ENCODE measurements at places on chromosomes 5 and 9.

GRCh38 chr9:13430368-13431221 is 151.1 kb upstream of the MPDZ start:
- no peak overlapping the region for H3K27ac ChIP-seq
- H3K4me3 ChIP-seq, result no peak overlapping the region
- DNase-seq, result no peak
- peaks cover 21% of the 10 kb centered on the region for H3K4me1 ChIP-seq

DNA sequence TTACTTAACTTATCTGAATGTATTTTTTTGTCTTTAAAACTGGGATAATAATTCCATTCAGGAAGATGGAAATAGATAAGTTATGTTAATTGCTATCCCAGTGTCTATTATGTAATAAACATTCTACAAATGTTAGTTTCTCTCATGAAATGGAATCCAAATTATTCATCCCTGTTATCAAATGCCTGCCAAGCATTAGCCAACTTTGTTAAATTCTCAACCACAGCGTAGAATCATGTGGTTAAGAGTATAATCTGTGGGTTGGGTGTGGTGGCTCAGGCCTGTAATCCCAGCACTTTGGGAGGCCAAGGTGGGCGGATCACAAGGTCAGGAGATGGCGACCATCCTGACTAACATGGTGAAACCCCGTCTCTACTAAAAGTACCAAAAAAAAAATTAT is 912.9 kb upstream of the SEMA6A start:
- no peak overlapping the region for H3K4me3 ChIP-seq
- no peak overlapping the region for H3K27ac ChIP-seq
- no peaks in the 10 kb centered on the region for H3K36me3 ChIP-seq
- no peak for DNase-seq
- H3K27me3 ChIP-seq, result no peaks in the 10 kb centered on the region
- no peaks in the 10 kb centered on the region for H3K4me1 ChIP-seq

- no peak overlapping the region for H3K27ac ChIP-seq
- H3K4me3 ChIP-seq, result no peak overlapping the region
- H3K4me1 ChIP-seq, result peaks cover 45% of the 10 kb centered on the region
- no peaks in the 10 kb centered on the region for H3K27me3 ChIP-seq
- H3K36me3 ChIP-seq, result peaks cover 2% of the 10 kb centered on the region
These were observed 35.5 kb downstream of the BICD2 start for GRCh38 chr9:92728831-92729734.

GRCh38 chr9:137305060-137305797 is 3.2 kb upstream of the NRARP start:
- no peak overlapping the region for H3K27ac ChIP-seq
- DNase-seq, result no peak
- no peaks in the 10 kb centered on the region for H3K36me3 ChIP-seq
- H3K4me1 ChIP-seq, result peaks cover 25% of the 10 kb centered on the region

DNA sequence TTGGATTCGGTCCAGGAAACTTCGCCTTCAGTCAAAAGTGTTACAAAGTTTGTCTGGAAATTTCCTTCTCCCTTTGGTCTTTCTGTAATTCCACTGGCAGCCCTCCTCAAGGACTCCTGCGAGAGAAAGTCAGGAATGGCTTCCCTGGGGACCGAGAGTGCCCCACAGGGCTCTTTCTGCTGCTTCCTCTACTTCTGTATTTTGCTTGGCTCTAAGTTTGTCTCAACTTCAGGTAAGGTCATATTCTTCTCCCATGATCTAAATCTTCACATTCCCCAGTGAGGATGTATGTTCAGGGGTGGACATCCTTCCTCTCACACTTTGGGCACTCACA is 10.3 kb upstream of the RIOK2 start:
- H3K4me3 ChIP-seq, result no peak overlapping the region
- peaks cover 3% of the 10 kb centered on the region for H3K36me3 ChIP-seq
- no peak overlapping the region for H3K27ac ChIP-seq
- peaks cover 4% of the 10 kb centered on the region for H3K4me1 ChIP-seq
- no peaks in the 10 kb centered on the region for H3K27me3 ChIP-seq
- DNase-seq, result no peak

DNA sequence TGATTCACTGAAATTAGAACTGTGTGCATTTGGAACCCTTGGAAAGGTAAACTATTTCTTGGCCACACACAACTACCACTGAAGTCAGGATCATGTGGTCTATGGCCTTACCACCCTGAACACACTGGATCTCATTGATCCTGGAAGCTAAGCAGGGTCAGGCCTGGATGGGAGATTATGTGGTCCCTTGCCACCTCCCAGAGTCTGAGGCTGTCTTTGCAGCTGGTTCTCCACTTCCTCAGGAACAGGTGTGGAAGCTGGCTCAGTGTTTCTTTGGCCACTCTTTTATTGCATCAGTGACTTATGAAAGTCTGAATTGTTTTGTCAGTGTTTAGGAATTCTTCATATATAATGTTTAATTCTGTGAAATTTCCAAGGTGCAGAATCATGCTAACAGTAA is 89.2 kb downstream of the TEK start:
- H3K36me3 ChIP-seq, result no peaks in the 10 kb centered on the region
- no peak overlapping the region for H3K27ac ChIP-seq
- no peak overlapping the region for H3K4me3 ChIP-seq

GRCh38 chr5:56802205-56802604 is 13.1 kb upstream of the MAP3K1 start:
- H3K27ac ChIP-seq, result no peak overlapping the region
- no peaks in the 10 kb centered on the region for H3K27me3 ChIP-seq
- H3K36me3 ChIP-seq, result no peaks in the 10 kb centered on the region
- peaks cover 5% of the 10 kb centered on the region for H3K4me1 ChIP-seq

DNA sequence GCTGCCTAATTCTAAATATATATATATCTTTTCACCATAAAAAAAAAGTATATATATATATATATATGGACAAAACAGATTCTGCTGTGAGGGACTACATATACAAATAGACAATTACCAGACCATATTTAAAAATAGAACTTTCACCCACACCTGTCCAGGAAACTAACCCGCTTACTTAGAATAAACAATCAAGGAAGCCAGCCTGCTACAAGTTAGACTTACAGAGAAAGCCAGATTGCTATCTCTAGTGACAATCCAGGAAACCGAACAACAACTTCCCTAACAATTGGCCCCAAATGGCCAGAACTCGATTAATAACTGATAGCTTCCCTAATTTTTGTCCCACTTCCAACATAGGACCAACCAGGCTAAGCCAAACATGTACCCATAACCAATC is 5.9 kb downstream of the GLDC start:
- peaks cover 29% of the 10 kb centered on the region for H3K4me1 ChIP-seq
- peaks cover 6% of the 10 kb centered on the region for H3K36me3 ChIP-seq
- H3K27me3 ChIP-seq, result peaks cover 27% of the 10 kb centered on the region
- no peak overlapping the region for H3K27ac ChIP-seq

DNA sequence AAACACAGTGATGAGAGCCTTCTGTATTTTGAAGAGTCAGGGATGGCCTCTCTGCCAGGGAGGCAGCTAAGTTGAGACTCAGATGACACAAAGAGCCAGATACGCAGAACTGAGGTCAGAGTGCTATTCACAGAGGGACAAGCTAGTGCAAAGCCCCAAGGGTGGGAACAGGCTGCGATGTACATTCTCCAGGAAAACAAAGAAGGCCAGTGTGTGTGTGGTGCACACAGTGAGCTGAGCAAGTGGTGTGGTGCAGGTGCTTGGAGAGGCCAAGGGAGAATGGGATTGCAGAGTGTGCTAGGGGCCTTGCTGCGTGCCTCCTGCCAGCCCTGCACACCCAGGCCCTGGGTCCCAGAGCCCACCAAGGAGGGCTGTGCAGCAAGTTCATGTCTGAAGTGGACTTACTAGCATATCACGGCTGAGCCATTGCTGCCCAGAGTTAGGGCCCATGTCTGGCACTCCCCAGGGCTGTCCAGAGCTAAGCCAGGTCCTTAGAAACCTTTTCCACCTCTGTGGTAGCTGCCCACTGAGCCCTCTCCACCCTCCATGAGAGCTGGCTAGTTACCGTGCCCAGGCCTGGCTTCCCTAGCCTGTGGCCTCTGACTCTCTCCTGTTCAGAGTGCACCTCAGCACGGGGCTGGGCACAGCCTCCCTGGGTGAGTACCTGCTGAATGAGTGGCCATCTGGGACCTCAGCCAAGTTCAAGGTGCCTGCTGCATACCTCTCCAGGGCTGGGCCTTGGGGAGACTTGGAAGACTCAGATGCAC is 9.3 kb downstream of the SLC25A48 start:
- H3K27ac ChIP-seq, result peak overlapping the region; percentile 76
- no peaks in the 10 kb centered on the region for H3K36me3 ChIP-seq
- DNase-seq, result peak; percentile 29
- H3K27me3 ChIP-seq, result peaks cover 34% of the 10 kb centered on the region
- H3K4me1 ChIP-seq, result peaks cover 8% of the 10 kb centered on the region
- H3K4me3 ChIP-seq, result no peak overlapping the region

GRCh38 chr5:1709171-1709803 is 90.3 kb downstream of the MRPL36 start:
- H3K36me3 ChIP-seq, result no peaks in the 10 kb centered on the region
- no peak overlapping the region for H3K27ac ChIP-seq
- no peaks in the 10 kb centered on the region for H3K27me3 ChIP-seq
- peak overlapping the region; percentile 75 for H3K4me3 ChIP-seq
- H3K4me1 ChIP-seq, result peaks cover 18% of the 10 kb centered on the region
- DNase-seq, result no peak

- H3K27ac ChIP-seq, result no peak overlapping the region
- H3K4me3 ChIP-seq, result no peak overlapping the region
- no peaks in the 10 kb centered on the region for H3K27me3 ChIP-seq
These were observed 229.5 kb downstream of the AP3B1 start for GRCh38 chr5:78064941-78065472.

- H3K4me1 ChIP-seq, result peaks cover 41% of the 10 kb centered on the region
- peak overlapping the region; percentile 39 for H3K4me3 ChIP-seq
- no peak for DNase-seq
These were observed 2.9 kb upstream of the DPM2 start for GRCh38 chr9:127940593-127940992.

- peaks cover 14% of the 10 kb centered on the region for H3K27me3 ChIP-seq
- DNase-seq, result no peak
- peaks cover 19% of the 10 kb centered on the region for H3K4me1 ChIP-seq
- no peaks in the 10 kb centered on the region for H3K36me3 ChIP-seq
- peak overlapping the region; percentile 14 for H3K27ac ChIP-seq
- H3K4me3 ChIP-seq, result no peak overlapping the region
These were observed 13.4 kb upstream of the TNIP1 start for GRCh38 chr5:151094030-151094851.

- H3K36me3 ChIP-seq, result no peaks in the 10 kb centered on the region
- H3K4me1 ChIP-seq, result peaks cover 12% of the 10 kb centered on the region
- H3K27ac ChIP-seq, result no peak overlapping the region
- H3K4me3 ChIP-seq, result no peak overlapping the region
These were observed 64.7 kb downstream of the BRINP1 start for GRCh38 chr9:119304555-119304954.

DNA sequence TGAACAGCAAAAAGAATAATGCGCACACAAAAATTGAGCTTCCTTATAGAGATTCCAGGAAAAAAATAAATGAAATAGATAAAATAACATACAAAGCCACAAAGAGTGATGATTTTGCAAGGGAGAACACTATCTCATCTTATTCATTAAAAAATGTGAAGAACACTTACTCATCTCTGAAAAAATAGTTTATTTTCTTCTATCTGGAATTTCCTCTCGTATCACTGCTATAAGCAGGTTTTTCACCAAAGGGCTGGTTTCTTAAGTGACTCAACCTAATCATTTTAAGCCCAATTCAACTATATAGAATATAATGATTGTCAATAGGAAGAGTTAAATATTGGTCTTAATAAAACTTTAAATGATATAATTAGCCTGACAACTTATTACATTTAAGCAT is 504.9 kb downstream of the NR2F1-AS1 start:
- no peak overlapping the region for H3K4me3 ChIP-seq
- H3K27ac ChIP-seq, result no peak overlapping the region
- no peaks in the 10 kb centered on the region for H3K27me3 ChIP-seq

- no peak overlapping the region for H3K4me3 ChIP-seq
- H3K27me3 ChIP-seq, result peaks cover 3% of the 10 kb centered on the region
- peaks cover 4% of the 10 kb centered on the region for H3K4me1 ChIP-seq
- H3K36me3 ChIP-seq, result no peaks in the 10 kb centered on the region
- H3K27ac ChIP-seq, result no peak overlapping the region
These were observed 194.7 kb upstream of the KLF4 start for GRCh38 chr9:107684224-107684623.

- no peaks in the 10 kb centered on the region for H3K36me3 ChIP-seq
- no peak overlapping the region for H3K4me3 ChIP-seq
- H3K27me3 ChIP-seq, result no peaks in the 10 kb centered on the region
These were observed 477.1 kb downstream of the SPOCK1 start for GRCh38 chr5:137022043-137022442.

DNA sequence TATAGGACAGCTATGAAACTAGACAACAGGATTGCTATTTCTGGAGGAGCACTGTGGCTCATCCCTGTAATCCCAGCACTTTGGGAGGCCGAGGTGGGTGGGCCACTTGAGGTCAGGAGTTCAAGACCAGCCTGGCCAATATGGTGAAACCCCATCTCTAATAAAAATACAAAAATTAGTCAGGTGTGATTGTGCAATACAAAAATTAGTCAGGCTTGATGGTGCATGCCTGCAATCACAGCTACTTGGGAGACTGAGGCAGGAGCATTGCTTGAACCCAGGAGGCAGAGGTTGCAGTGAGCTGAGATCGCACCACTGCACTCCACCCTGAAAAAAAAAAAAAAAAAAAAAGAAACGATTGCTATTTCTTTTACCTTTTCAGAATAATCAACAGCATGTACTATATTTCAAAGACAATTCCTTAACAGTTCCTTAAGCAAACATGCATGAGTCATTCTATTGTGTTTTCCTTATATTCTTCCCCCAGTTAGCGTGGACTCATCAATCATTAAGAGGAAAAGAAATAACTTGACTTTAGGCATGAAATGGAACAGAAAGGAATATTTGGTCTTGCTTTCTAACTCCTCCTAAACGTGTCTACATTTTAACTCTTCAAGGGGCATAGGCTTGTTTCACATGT is 162.6 kb downstream of the TAF11L14 start:
- H3K27me3 ChIP-seq, result no peaks in the 10 kb centered on the region
- no peak overlapping the region for H3K27ac ChIP-seq
- no peaks in the 10 kb centered on the region for H3K36me3 ChIP-seq
- peaks cover 16% of the 10 kb centered on the region for H3K4me1 ChIP-seq
- DNase-seq, result no peak
